ENCODE measurements at places on chromosomes 13 and 19. TPM values are rescaled to one million over a fixed set of nuclear protein-coding genes. Genes with fewer than 3 reads are reported as not detected.

The TICAM1 gene
- 0.32 TPM for polyA plus RNA-seq

The CYP4F11 gene
- polyA plus RNA-seq, result not detected

The FLT3LG gene
- polyA plus RNA-seq, result 1.8 TPM

The SMIM24 gene
- 19.0 TPM for polyA plus RNA-seq

The CCL25 gene
- polyA plus RNA-seq, result 0.73 TPM

The FCHO1 gene
- 14.9 TPM for polyA plus RNA-seq

The RXFP2 gene
- polyA plus RNA-seq, result not detected

The CEACAM21 gene
- not detected for polyA plus RNA-seq

The ZNF582 gene
- 5.0 TPM for polyA plus RNA-seq

The TMEM255B gene
- 4.4 TPM for polyA plus RNA-seq

The KRTDAP gene
- polyA plus RNA-seq, result 2.7 TPM

The TMEM145 gene
- polyA plus RNA-seq, result 2.3 TPM

The ZNF100 gene
- polyA plus RNA-seq, result 10.3 TPM

The CEACAM1 gene
- 1.7 TPM for polyA plus RNA-seq

The ZIC2 gene
- 62.6 TPM for polyA plus RNA-seq

The KLK12 gene
- polyA plus RNA-seq, result not detected

The RNF113B gene
- 0.19 TPM for polyA plus RNA-seq

Data from GM23338 (cell line).